ENCODE measurements at places on chromosomes 1 and 21.

DNA sequence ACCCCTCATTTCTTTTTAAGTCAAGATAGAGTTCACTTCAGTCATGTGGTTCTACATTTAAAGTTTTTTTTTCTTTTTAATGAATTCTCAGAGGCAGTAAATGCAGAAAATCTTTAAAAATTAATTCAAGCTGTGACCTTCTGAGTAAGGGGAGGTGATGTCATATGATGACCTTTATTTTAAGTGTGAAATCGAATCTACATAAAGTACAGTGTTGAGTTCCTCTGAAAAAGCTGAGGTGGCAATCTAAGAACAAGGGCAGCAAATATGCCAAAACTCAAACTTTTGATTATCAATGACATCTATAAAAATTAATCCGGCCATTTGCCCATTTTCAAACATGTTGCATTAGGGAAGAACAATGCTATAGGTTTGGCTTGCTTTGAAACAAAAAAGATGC lies 173.5 kb downstream of the CDC7 start:
- DNase-seq = no peak

GRCh38 chr1:231558708-231559185 lies 30.3 kb downstream of the TSNAX start:
- DNase-seq = no peak

GRCh38 chr1:212699625-212700222 lies at the start of gene BATF3:
Gene BATF3 (minus strand): TSS chr1:212699840. CDS start chr1:212699762, 78 bp downstream.
- peak; percentile 43 for DNase-seq

DNA sequence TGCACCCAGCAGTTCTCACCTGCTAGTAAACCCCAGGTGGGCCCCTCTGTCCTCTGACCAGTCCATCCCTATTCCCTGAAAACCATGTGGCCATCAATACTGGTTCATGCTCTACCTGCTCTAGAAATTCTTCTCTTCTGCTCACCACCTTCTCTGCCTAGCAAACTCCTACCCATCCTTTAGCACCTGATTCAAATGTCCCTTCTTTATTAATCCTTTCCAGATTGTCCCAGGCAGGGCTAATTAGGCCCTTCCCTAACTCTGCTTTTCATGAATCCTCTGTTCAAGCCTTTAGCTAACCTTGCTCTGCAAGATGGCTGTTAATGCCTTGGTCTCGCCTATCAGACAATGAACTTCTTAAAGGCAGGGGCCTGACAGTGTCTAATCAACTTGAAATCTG lies 62.1 kb upstream of the TRABD2B start:
- no peak for DNase-seq

DNA sequence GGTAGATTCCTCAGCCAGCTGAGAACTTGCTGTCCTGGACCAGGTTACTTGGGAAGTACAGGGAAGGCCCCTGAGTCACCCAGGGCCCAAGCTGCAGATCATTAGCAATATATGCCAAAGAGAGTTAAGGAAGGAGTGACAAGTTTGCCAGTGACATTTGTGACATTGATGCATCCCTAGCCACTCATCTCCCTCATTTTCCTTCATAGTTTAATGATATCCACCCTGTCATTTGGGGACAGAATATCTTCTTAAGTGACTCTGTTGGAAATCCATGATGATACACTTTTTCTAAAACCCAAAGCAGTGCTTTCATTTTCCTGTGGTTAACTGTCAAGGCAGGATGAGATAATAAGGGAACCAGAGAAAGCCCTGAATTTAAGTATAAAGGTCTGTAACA lies 3.2 kb downstream of the TNN start:
- DNase-seq = no peak

GRCh38 chr1:77961392-77961791 lies 17.5 kb downstream of the FUBP1 start:
- DNase-seq = no peak

GRCh38 chr1:32341971-32342370 lies 5.9 kb upstream of the MARCKSL1 start:
- DNase-seq = no peak

GRCh38 chr1:59499943-59500569 lies 203.2 kb downstream of the FGGY start:
- no peak for DNase-seq

- DNase-seq = no peak
Observed at GRCh38 chr1:211333906-211334305, 7.3 kb downstream of the TRAF5 start.

DNA sequence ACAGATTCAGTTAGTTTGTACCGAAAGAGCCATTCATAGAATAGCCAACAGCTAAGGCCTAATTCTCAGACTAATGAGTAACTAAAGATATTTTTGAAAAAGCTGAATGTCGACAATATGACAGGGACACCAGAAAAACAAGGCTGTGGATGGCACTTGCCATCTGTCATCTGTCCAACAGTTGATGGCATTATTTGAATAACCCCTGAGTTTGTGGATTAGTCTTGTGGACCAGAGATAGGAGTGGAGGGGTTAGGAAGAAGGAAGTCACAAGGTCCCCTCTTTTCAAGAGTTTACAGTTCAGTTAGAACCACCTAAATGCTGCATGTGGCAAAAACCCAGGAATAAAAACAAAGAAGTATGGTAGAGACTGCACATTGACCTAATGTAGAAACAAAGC lies 356.5 kb upstream of the DUSP10 start:
- DNase-seq = no peak

DNA sequence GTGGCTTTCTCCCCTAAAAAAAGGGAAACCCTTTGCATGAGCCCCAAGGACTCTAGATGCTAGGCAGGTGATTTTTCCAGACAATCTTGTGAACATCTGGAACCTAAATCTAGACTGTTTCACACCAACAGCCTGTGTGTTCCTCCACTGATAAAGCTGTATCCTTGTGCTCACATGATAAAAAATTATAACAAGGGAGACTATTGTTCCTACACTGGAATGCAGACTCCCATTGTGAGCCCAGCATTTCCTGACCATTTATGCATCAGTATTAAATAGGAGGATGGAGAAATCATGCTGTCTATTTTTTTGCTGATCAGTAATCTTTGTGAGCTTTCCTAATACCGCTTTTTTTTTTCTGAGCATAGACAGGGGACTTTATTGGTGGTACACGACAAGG lies 52.5 kb downstream of the ZNF697 start:
- no peak for DNase-seq

GRCh38 chr1:200237066-200237465 lies 172.8 kb downstream of the ZNF281 start:
- DNase-seq = no peak

- DNase-seq = no peak
Observed at GRCh38 chr1:106746448-106747085, 309.9 kb upstream of the PRMT6 start.

GRCh38 chr1:236957235-236957634 lies 47.0 kb downstream of the MT1HL1 start:
- DNase-seq = no peak

GRCh38 chr1:194362327-194362726 lies 1175.9 kb upstream of the B3GALT2 start:
- no peak for DNase-seq

DNA sequence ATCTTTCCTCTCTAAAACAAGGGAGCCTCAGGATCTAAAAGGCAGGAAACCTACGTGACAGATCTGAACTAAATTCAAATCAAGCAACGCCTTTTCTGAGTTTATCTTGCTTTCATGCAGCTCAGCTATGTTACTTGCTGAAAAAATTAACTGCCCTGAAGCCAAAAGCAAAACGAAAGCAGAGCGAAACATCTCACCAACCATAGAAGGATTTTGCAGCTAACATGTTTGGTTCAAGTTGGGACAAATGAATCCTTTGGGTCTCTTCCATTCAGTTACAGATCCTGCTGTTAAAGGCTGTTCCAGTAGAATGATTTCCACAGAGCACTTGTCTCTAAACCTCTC lies 482 bp downstream of the SLC2A5 start:
- DNase-seq = no peak

GRCh38 chr1:233561708-233562426 lies 52.0 kb upstream of the KCNK1 start:
- DNase-seq = no peak

DNA sequence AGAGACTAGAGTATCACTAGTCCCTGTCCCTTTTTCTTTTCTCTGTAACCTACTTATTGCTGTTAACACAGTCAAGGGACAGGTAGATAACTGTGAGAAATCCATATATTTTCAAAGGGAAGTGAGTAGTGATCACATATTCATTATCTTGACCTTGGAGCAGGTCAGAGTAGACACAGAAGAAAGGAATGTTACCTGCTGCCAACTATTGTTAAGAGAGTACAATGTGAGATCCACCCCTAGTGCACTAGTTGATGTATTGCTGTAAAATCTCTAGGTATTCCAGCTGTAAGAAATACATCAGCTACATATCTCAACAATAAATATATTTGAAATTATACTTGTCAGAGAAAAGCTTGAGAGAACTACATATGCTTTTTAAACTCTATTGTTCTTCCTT lies 68.7 kb upstream of the ADGRL2 start:
- no peak for DNase-seq

DNA sequence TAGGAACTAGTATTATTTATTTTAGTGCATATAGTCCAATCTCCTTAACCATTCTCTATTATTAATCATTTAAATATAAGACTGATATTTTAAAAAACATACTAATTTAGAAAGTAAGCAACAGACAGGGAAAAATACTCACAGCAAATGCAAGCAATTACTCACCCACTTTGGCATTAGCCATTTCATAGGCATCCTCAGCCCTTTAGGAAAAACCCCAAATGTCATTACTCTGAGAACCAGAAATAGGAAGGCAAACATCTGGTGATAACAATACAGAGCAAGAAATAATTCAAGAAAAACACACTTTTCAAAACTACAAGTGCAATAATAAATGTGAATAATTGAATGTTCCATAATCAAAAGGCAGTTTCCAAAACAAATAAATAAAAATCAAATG lies 545.1 kb downstream of the PLPP3 start:
- no peak for DNase-seq

DNA sequence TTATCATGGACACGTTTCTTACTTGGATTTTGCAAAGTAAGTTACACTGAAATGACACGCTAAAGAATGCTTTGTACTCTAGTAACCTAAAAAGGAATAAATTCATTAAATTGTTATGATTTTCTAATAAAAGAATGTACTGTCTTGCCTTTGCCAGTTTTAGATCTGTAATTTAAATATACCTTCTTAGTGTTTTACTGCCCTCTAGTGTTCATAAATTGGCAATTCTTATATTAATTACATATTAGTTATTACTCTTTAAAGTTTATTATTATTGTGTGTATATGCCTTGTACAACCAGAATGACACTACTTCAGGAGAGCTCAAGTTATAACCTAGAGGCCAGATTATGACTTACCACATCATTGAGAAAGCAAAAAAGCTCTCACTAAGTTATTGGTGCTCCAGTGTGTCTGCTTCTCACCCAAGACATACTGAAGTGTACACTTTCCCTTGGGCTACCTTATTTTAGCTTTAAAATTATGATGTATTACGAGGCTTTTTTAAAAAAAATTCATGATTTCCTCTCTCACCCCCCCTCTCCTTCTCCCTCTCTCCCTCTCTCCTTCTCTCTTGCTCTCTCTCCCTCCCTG lies 169.9 kb downstream of the HS2ST1 start:
- peak; percentile 38 for DNase-seq

GRCh38 chr1:18941221-18942141 lies 15.0 kb downstream of the IFFO2 start:
- no peak for DNase-seq

GRCh38 chr1:151537112-151537511 lies 3.0 kb upstream of the TUFT1 start:
- no peak for DNase-seq

DNA sequence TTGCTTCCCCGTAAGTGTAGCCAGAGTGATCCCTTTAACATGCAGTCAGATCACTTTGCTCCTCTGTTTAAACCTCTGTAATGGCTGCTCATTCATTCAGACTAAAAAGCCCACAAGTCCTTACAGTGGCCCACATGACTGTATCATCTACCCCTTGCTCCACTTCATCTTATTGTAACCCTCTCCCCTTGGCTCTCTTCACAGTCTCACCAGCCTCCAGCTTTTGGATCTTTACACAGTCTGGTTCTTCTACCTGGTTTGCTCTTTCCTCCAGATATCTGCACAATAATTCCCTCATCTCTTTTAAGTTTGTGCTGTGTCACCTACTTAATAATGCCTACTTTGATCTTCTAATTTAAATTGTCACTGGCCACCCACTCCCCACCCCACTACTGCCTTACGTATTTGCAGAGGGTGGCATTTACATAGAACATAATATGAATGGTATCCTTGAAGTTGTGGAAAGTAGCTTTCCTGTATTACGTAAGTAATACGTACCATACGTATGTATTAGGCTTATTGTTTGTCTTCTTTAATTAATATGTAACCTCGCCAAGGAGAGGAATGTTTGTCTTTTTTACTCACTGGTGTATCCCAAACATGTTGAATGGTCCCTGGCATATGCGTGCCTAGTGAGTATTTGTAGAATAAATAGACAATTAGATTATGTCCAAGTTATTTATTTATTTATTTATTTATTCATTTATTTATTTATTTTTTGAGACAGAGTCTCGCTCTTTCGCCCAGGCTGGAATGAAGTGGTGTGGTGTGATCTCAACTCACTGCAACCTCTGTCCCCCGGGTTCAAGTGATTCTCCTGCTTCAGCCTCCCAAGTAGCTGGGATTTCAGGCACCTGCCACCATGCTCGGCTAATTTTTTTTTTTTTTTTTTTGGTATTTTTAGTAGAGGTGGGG lies 48.6 kb downstream of the TSNAX start:
- DNase-seq = no peak

DNA sequence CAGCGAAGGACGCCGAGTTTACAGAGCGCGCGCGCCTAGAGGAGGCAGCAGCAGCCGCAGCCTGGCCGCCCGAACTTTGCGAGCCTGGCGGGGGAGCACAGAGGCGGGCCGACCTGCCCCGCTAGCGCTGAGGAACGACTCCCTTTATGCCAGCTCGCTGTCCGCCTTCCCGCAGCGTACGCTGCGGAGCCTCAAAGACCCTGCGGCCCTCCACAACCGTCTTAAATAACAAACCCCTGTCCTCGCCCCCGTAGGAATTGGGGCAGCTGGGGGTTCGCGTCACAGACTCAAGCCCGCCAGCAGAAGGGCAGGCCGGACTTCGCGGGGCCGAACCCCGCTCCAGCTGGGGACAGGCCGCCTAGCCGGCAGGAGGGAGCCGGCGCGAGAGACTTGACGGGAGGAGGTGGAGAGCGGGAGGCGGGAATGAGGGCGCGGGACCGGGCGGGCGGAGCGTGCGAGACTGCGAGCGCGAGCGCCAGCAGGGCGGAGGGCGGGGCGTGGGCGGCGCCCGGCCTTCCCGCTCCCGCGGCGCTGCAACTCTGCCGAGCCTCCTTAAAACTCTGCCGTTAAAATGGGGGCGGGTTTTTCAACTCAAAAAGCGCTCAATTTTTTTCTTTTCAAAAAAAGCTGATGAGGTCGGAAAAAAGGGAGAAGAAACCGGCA lies 1.8 kb upstream of the CDKN2C start:
- peak; percentile 88 for DNase-seq

GRCh38 chr1:205107327-205107726 lies 14.5 kb downstream of the RBBP5 start:
- no peak for DNase-seq
